Memory B cell (primary cell): ENCODE measurements at places on chromosomes 6 and 20.
A peak's percentile ranks its signal among the peaks of the same experiment; 100 is the strongest.

DNA sequence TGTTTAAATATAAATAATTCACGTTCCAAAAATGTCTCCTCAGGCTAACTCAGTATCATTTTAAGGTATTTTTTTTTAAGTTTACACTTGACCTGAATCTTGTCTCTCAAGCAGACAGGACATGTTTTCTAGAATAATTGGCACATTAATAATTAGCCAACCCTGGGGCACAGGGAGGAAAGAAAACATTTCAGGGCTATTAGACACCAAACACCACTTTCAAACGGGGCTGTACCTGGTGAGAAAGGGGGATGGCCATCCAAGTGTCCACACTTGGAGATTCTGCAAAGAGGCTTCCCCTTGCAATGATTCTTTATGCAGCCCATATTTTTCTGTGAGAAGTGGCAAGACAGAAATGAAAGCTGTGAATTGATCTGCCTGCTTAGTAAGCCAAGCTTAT lies 560.8 kb downstream of the CD109 start:
- H3K27ac ChIP-seq: no peak overlapping the region
- DNase-seq: no peak
- no peaks in the 10 kb centered on the region for H3K4me1 ChIP-seq
- no peaks in the 10 kb centered on the region for H3K27me3 ChIP-seq
- H3K4me3 ChIP-seq: no peak overlapping the region

GRCh38 chr6:39905640-39905975 lies 28.7 kb downstream of the MOCS1 start:
- peaks cover 4% of the 10 kb centered on the region for H3K27me3 ChIP-seq
- no peaks in the 10 kb centered on the region for H3K36me3 ChIP-seq
- no peak overlapping the region for H3K27ac ChIP-seq
- no peak for DNase-seq
- H3K4me1 ChIP-seq: no peaks in the 10 kb centered on the region

DNA sequence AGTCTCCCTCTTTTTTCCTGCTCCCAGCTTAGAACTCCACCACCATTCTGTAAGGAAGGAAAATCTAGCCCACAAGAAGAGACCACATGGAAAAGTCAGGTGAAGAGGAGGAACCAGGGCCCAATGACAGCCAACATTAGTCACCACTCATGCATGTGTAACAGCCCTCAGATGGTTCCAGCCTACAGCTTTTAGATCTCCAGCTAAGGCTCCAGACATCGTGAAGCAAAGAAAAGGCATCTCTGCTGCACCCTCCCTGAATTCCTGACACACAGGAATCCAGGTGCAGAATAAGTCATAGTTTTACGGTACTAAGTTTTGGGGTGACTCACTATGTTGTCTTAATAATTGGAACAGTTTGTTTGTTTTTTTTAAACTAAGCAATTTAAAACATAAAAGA lies 25.5 kb downstream of the DCDC2 start:
- H3K4me1 ChIP-seq: no peaks in the 10 kb centered on the region
- H3K27me3 ChIP-seq: peaks cover 3% of the 10 kb centered on the region
- no peak for DNase-seq
- no peak overlapping the region for H3K4me3 ChIP-seq

DNA sequence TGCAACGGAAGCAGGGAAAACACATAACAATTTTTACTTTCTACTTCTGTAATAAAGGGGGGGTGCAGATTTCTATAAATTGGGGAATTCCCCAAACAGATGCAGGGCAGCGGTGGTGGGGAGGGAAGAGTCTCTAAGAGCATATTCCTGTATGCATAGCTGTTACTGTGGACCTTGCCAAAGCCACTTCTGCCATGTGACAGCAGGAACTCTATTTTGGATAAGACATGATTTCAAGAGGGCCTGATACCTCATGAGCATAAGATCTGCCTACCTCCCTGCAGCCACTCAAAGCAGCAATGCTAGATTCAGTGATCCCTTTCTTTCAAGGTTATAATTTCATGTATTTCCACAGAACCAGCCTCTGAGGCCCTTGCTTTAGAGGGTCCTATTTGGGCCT lies 86.2 kb upstream of the CNKSR3 start:
- no peak overlapping the region for H3K27ac ChIP-seq
- no peak overlapping the region for H3K4me3 ChIP-seq
- peaks cover 2% of the 10 kb centered on the region for H3K4me1 ChIP-seq
- H3K36me3 ChIP-seq: no peaks in the 10 kb centered on the region
- no peak for DNase-seq

- H3K27ac ChIP-seq: no peak overlapping the region
- no peaks in the 10 kb centered on the region for H3K27me3 ChIP-seq
- peaks cover 4% of the 10 kb centered on the region for H3K4me1 ChIP-seq
- no peak overlapping the region for H3K4me3 ChIP-seq
Measured at GRCh38 chr6:11575408-11576033, 38.0 kb downstream of the TMEM170B start.

GRCh38 chr20:54115172-54115854 lies 44.9 kb upstream of the BCAS1 start:
- H3K36me3 ChIP-seq: peaks cover 3% of the 10 kb centered on the region
- no peak overlapping the region for H3K4me3 ChIP-seq
- H3K27ac ChIP-seq: no peak overlapping the region

DNA sequence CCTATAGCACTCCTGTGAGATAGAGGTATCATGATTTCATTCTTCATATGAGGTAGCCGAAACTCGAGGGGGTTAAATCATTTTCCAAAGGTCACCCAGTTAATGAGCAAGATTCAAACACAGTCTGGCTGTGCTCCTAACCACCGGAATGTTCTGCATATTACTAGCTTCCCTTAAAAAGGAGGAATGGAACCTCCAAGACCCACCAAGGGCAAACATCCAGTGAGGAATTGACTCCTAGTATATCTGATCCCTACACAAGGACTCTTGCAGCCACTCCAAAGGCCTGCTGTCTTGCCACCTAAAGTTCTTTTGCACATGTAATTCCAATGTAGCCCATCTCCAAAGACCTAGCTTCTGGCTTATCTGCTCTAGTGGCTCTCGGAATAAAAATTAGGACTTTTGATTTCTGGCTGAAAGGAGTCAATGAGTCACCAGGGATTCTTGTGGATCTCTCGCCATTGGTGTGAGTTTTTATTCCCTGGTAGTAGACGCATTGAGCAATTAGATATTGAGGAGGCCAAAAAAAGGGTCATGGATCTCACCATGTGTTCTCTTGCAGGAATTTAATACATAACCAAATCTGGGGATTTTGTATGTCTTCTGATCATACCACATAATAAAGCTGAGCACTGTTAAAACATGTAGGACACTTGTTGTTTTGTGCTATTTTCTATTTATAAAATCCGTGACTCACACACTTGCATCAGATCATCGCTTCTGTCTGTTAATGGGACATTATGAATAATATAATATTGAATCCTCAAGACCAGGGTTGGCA lies 9.1 kb downstream of the BCAS1 start:
- H3K4me3 ChIP-seq: no peak overlapping the region
- no peak for DNase-seq
- H3K4me1 ChIP-seq: peaks cover 40% of the 10 kb centered on the region

DNA sequence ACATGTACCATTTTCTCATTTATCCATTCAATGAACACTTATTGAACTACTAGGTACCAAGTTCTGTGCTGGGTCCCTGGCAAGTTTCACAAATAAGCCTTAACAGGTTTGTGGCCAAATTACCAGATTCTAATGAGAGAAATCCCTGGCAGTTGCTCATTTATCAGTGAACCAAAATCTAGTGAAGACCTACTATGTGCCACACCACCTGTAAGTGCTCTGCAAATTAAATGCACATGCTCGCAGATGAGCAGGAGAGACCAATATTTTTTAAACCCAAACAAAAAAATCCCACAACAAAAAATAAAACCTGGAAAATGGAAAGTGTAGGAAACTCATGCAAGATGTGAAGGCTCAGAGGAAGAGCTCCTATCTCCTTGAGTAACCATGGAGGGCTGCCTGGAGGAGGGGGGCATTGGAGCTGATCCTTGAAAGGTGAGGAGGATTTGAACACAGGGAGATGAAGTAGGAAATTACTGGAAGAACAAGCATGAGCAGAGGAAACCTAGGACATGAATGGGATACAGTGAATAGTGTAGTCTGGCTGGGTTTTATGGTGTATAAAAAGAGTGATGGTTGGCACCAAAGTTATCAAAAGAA lies 48.9 kb downstream of the CDH22 start:
- no peaks in the 10 kb centered on the region for H3K4me1 ChIP-seq
- DNase-seq: no peak
- peaks cover 19% of the 10 kb centered on the region for H3K27me3 ChIP-seq
- no peaks in the 10 kb centered on the region for H3K36me3 ChIP-seq
- H3K27ac ChIP-seq: no peak overlapping the region
- H3K4me3 ChIP-seq: no peak overlapping the region

- no peaks in the 10 kb centered on the region for H3K4me1 ChIP-seq
- no peaks in the 10 kb centered on the region for H3K36me3 ChIP-seq
- H3K27ac ChIP-seq: no peak overlapping the region
- no peak for DNase-seq
- no peak overlapping the region for H3K4me3 ChIP-seq
Measured at GRCh38 chr6:169161572-169162167, 92.0 kb downstream of the THBS2 start.

DNA sequence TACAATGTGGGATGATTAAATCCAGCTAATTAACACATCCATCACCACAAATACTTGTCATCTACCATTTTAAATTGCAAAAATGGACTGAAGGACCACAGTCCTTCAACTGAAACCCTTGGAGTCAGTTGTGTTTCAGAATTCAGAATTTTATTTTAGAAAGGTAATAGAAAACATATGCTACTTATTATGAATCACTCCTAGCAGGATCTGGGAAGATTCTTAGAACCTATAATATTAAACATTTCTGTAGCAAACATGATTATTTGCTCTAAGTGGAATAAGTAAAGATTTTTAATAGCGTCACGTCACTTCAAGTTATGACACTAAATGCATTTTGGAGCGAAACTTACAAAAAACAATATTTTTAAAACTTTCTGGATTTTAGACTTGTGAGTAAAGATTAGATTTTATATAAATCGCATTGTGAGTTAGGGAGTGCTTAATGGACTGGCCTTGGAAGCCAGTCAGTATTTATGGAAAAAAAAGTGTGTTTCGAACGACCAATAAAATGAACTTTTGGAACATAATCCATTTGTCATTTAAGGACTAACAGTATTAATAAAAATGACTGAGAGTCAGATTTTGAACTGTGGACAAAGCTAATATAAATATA lies 71.8 kb upstream of the PHACTR2 start:
- no peak overlapping the region for H3K4me3 ChIP-seq
- H3K4me1 ChIP-seq: no peaks in the 10 kb centered on the region
- H3K27ac ChIP-seq: no peak overlapping the region
- H3K36me3 ChIP-seq: no peaks in the 10 kb centered on the region
- DNase-seq: no peak
- H3K27me3 ChIP-seq: no peaks in the 10 kb centered on the region

- peaks cover 29% of the 10 kb centered on the region for H3K4me1 ChIP-seq
- H3K36me3 ChIP-seq: no peaks in the 10 kb centered on the region
- peak; percentile 9 for DNase-seq
- H3K27me3 ChIP-seq: peaks cover 3% of the 10 kb centered on the region
- H3K4me3 ChIP-seq: no peak overlapping the region
- H3K27ac ChIP-seq: peak overlapping the region; percentile 93
Measured at GRCh38 chr20:32967961-32968457, 36.2 kb downstream of the SUN5 start.

DNA sequence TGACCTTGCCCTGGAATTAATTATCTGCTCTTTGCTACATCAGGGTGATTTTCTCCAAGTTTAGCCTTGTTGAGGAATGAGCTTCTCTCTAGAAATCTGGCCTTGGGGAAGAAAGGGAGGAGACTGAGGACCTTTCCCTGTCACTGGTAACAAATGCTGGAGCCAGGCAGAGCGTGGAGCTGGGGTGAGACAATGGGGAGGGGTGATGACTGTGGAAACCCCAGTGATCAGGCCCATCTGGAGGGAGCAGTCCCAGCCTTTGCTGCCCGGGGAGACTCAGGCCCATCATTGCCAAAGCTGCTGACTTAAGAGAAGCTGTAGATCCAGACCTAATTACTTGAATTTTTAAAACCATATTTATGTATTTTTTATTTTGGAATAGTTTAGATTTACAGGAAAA lies 31.3 kb downstream of the BCAS4 start:
- H3K36me3 ChIP-seq: peaks cover 22% of the 10 kb centered on the region
- H3K27me3 ChIP-seq: no peaks in the 10 kb centered on the region
- no peak overlapping the region for H3K27ac ChIP-seq
- DNase-seq: no peak
- no peak overlapping the region for H3K4me3 ChIP-seq
- peaks cover 23% of the 10 kb centered on the region for H3K4me1 ChIP-seq

DNA sequence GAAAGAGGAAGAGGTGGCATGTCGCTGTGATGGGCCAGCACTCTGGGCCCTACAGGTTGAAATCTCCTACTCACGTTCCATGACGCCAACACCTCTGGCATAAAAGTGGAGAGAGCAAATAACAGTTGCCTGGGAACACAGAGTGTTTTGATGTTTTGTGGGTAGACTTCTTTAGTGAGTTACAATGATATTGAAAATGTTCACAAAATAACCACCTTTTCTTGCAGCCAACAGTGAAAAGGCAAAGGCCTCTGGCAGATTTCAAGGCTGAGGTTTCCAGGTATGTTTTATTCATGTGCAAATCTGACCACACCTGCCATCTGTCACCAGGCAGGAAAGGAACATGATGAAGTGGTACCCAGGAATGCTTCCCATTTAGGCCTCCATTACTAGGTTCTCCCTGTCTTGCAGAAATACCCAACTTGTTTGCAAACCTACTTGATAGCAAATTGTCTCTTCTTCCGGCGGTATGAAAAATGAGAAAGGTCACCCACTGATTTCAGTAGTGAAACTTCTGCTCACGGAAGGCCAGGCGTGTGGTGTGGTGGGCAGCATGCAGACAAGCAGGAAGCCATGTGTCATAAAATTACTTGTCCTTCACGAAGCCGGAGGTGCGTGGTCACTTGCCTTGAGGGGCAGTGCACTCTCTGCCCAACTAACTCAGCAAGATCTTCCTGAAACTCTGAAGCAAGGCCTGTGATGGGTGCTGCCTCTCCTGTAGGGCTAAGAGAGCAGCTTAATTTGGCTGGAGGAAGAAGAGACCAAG lies 299.1 kb upstream of the PRDM1 start:
- H3K4me1 ChIP-seq: peaks cover 14% of the 10 kb centered on the region
- DNase-seq: no peak
- H3K36me3 ChIP-seq: no peaks in the 10 kb centered on the region
- H3K27ac ChIP-seq: no peak overlapping the region
- no peak overlapping the region for H3K4me3 ChIP-seq
- peaks cover 4% of the 10 kb centered on the region for H3K27me3 ChIP-seq

- no peak for DNase-seq
- H3K27ac ChIP-seq: peak overlapping the region; percentile 80
- H3K4me3 ChIP-seq: peak overlapping the region; percentile 89
- no peaks in the 10 kb centered on the region for H3K4me1 ChIP-seq
- H3K36me3 ChIP-seq: peaks cover 8% of the 10 kb centered on the region
Measured at GRCh38 chr20:58237318-58238132, 9.1 kb upstream of the ANKRD60 start.

- no peaks in the 10 kb centered on the region for H3K4me1 ChIP-seq
- peaks cover 5% of the 10 kb centered on the region for H3K27me3 ChIP-seq
- no peak overlapping the region for H3K4me3 ChIP-seq
- H3K36me3 ChIP-seq: no peaks in the 10 kb centered on the region
- H3K27ac ChIP-seq: no peak overlapping the region
Measured at GRCh38 chr20:40630713-40631112, 58.3 kb downstream of the MAFB start.

- no peaks in the 10 kb centered on the region for H3K36me3 ChIP-seq
- H3K4me1 ChIP-seq: no peaks in the 10 kb centered on the region
- H3K4me3 ChIP-seq: no peak overlapping the region
- no peak for DNase-seq
- no peaks in the 10 kb centered on the region for H3K27me3 ChIP-seq
Measured at GRCh38 chr20:52593654-52594053, 378.5 kb upstream of the TSHZ2 start.

- H3K27me3 ChIP-seq: no peaks in the 10 kb centered on the region
- H3K27ac ChIP-seq: no peak overlapping the region
- H3K36me3 ChIP-seq: peaks cover 18% of the 10 kb centered on the region
- H3K4me1 ChIP-seq: peaks cover 44% of the 10 kb centered on the region
- DNase-seq: no peak
- H3K4me3 ChIP-seq: no peak overlapping the region
Measured at GRCh38 chr20:48709744-48710143, 118.1 kb downstream of the PREX1 start.
